ENCODE measurements at places on chromosomes 3 and 15. TPM values are rescaled to one million over a fixed set of nuclear protein-coding genes. Genes with fewer than 3 reads are reported as not detected.

The TRANK1 gene
- 1.0 TPM for total RNA-seq

The RBPMS2 gene
- not detected for total RNA-seq

The FANCD2OS gene
- total RNA-seq = not detected

The DNAJA4 gene
- total RNA-seq = not detected

The RHOV gene
- 0.49 TPM for total RNA-seq

The TM6SF1 gene
- 1.7 TPM for total RNA-seq

The PARP3 gene
- total RNA-seq = 13.8 TPM

The CDC25A gene
- total RNA-seq = 25.3 TPM

The FES gene
- total RNA-seq = 13.7 TPM

The BRK1 gene
- 58.1 TPM for total RNA-seq

The NME9 gene
- total RNA-seq = not detected

The FMN1 gene
- total RNA-seq = 9.0 TPM

The CSTA gene
- total RNA-seq = 1.7 TPM

The HESX1 gene
- not detected for total RNA-seq

The TMC3 gene
- not detected for total RNA-seq

The A4GNT gene
- total RNA-seq = not detected

The IL5RA gene
- not detected for total RNA-seq

The GOLGA8T gene
- total RNA-seq = not detected

The CACNA2D3 gene
- 1.2 TPM for total RNA-seq

The ACAN gene
- 0.16 TPM for total RNA-seq

The LRRC34 gene
- 3.9 TPM for total RNA-seq

The P3H2 gene
- total RNA-seq = 233 TPM

The ITIH3 gene
- total RNA-seq = not detected
